ENCODE measurements at places on chromosomes 11 and 22.

DNA sequence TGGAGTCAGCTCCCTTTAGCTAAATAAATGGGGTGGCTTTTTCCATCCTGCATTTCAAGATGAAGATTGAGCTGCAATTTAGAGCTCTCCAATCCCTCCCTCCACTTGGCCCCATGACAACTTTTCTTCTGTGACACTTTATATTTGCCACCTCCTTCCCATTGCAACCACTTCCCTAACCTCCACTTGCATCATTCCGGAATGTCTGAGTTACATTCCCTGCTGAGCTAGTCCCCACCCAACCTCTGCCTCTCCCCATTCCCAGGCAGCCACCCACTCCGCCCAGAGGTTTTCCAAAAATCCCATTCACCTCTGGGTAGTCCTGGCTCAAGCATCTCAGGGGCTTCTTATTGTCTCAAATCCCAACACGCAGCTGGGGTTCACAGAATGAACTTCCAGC lies 24.7 kb downstream of the PC start:
- DNase-seq = no peak

GRCh38 chr11:107804971-107805370 lies 53.6 kb downstream of the SLC35F2 start:
- no peak for DNase-seq

DNA sequence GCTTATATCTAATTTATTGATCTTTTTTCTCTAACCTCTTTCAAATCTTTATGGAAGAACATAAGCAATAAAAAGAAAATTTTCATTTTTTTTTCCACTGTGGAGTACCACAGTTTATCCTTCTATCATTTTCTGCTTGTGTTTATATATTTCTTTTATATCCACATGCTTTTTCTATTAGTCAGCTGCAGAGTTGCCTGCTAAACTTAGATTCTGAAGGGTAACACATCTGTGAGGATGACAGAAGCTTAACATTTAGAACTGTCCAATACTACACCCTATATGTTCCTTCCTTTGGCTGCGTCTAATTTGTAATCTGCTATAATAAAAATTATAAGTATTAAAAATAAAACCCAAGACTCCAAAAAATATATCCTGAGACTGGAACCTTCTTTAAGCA lies 20.8 kb downstream of the CCDC90B start:
- DNase-seq = no peak

GRCh38 chr11:24391167-24391566 lies 105.7 kb upstream of the LUZP2 start:
- DNase-seq = no peak

- DNase-seq = no peak
Measured at GRCh38 chr11:100354736-100355135, 332.4 kb upstream of the ARHGAP42 start.

DNA sequence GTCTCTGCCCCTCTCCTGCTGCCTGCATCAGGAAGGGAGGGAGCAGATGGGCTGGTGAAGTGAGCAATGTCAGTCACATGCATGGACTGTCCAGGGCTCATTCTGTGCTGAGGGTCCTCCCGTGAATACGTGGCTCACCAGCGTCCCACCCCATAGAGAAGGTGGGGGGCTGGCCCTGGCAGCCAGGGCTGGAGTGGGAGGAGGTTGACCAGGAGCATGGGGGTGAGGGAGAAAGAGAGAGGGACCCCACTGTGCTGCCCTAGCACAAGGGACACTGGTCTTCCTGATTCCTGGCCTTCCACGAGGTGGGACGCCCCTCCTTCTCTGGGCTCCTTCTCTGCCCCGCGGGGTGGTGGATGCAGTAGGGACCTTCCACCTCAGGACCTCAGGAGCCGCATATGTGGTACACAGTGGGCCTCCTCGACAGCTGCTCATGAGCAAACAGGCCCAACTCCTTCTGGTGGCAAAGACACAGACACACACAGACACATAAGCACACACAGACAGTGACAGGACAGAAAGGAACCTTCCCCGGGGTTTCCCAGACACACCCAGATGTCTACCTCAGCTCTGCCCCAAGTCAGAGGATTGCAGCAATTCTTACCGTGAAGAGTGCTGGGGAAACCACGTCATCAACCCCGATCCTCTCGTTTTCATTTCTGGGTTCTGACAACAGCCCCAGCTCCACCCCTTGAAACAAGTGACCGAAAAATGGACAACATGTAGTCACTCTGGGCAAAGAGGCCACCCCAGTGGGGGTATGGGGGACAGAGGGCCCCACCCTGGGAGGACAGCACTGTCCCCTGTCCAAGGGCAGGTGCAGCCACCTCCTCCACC lies 3.6 kb upstream of the APOBEC3A start:
- peak; percentile 21 for DNase-seq

GRCh38 chr22:27032091-27032761 lies 374.8 kb downstream of the MIAT start:
- DNase-seq = no peak

- no peak for DNase-seq
Measured at GRCh38 chr11:104222464-104222863, 58.5 kb upstream of the PDGFD start.

DNA sequence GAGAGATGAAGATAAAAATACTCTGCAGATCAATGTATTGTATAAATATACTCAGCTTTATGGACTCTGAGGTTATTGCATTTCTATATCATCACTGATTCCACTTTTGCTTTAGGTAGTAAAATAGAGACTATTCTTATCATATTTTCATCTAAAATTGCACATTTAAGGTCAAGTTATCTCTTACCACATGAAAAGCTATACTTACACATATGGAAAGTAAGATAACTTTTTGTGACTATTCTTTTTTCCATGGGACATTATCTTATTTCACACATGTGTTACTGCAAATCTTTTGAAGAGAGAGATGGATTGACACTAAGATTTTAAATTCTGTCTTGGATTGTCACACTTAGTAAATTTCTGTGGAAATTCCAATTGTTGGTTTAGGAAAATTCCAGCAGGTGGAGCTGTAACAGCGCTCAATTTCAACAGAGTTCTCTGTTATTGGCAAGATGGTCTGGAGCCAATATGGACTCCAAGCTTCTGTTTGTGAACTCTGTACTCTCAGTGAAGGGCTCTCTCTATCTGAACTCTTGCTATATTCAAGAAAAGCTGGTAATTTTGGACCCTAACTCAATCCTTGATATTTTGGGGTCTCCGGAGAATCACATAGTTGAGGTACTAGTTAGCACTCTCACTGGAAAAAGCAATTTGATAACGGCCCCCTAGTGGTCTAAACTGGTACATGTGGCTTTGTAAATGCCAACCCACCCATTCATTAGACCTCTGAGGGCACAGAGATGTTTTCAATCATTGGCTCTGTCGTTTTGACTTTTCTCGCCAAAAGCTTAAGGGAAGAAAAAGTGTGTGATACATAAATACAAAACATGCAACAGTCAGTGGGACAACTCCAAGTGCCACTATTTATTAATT lies 429.7 kb downstream of the ETS1 start:
- no peak for DNase-seq

- DNase-seq = no peak
Measured at GRCh38 chr11:33941637-33942160, 49.8 kb upstream of the LMO2 start.
